Dermis lymphatic vessel endothelial cell (primary cell): ENCODE measurements at places on chromosomes 6 and 20. TPM values are rescaled to one million over a fixed set of nuclear protein-coding genes. Genes with fewer than 3 reads are reported as not detected.

EYA4 gene
- total RNA-seq: 0.09 TPM in 1 of 2 replicates, not detected in the other

RFX6 gene
- not detected in 2 replicates for total RNA-seq

DEFB113 gene
- total RNA-seq: not detected in 2 replicates

MYLK2 gene
- 9.8 and 19.2 TPM in 2 replicates for total RNA-seq

PPDPF gene
- total RNA-seq: 13.2 and 14.0 TPM in 2 replicates

CD109 gene
- total RNA-seq: 3.8 and 3.9 TPM in 2 replicates

OR2H2 gene
- total RNA-seq: not detected in 2 replicates

SAPCD1 gene
- 2.2 and 8.0 TPM in 2 replicates for total RNA-seq

F13A1 gene
- not detected in 2 replicates for total RNA-seq

PAK5 gene
- total RNA-seq: not detected in 2 replicates

SCUBE3 gene
- 1.0 and 1.4 TPM in 2 replicates for total RNA-seq

TRIM10 gene
- not detected in 2 replicates for total RNA-seq

RIPOR2 gene
- total RNA-seq: 0.09 and 1.6 TPM in 2 replicates
